Brain (organoid and tissue), 16 donors: ENCODE measurements at places on chromosomes 5 and 9. TPM values are rescaled to one million over a fixed set of nuclear protein-coding genes. Genes with fewer than 3 reads are reported as not detected.

DNA sequence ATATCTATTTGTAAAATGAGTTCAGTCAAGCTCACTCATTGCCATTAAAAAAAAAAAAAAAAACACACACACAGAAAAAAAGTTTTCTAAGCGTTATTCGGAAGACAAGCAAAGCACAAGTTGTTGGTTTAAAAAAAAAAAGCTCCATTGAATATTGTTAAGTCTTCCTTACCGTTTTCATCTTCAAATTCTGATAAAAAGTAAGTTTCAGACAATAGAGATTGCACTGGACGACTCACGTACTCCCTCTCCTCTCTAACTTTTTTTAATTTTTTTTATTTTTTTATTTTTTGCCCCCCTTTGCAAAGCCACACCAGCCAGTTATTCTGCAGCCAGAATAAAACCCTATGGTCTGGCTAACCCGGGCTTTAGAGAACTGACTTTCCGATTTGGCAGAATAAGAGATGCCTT, 544 bp downstream of the ADAMTS6 start:
- DNase-seq: peak; percentile 8

DNA sequence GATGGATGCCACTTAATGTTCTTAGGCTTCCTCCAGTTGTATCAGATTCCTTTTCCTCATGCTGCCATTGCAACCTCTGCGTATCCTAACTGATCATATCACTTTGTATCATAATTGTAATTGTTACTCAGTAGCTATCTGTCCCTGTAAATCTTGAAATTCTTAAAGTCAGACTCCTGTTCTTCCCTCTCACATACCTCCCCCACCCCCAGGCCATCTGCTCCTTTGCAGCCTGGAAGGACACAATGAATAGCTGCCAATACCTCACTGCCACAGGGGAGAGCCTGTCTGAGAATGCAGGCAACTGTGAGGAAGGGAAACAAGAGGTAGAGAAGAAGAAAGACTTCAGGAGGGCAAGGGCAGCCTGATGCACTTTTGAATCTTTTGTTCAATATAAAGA, 228.5 kb downstream of the ENC1 start:
- DNase-seq: peak; percentile 71

DNA sequence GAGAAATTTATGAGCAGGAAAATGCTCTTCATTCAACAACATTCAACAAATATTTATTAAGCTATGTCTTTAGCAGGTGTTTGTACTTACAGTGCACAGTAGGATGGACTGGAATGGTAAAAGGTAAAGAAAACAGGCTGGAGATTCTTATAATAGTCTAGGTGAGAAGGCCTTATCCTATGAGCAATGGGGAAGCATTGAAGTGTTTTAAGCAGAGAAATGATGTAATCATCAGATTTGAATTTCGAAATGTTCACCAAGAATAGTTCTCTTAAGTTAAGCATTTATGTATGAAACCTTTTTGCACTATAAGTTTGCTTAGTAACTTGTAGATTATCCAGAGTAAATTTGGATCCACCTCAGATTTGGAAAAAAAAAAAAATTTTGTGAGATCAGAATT, 209.3 kb downstream of the NR3C1 start:
- no peak for DNase-seq

The NTRK2 gene
- 58.8 TPM for polyA plus RNA-seq

The GLRA1 gene
- not detected for polyA plus RNA-seq

The PAPPA gene
- not detected for polyA plus RNA-seq
